ENCODE measurements at places on chromosomes 6 and 20.

DNA sequence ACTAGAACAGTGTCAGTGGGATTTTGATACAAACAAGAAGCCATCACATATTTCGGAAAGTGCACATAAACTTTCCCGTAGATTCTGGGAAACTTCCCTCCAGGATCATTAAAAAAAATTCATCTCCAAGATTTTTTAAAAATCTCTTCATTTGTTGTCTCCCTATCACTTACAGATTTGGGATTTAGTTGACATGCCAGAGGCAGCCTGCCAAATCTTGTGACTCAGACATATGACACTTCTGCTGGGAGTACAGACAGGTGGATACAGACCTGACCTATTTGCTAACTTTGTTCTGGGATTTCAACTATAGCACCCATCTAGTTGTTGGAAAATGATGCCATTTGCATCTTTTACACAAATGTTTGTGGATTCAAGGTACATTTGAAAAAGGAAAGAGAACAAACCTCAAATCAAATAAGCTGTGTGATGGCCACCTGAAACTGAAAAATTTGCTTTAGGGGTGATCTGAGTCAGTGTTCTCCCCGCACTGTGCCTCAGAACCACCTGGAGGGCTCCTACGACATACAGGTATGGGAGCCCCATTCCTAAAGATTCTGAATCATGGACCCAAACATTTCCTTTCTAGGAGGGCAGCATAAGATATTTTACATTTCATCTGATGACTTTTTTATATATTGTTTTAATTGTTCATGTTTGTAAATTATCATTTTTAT, 21.9 kb upstream of the CD2AP start:
- DNase-seq: no peak

DNA sequence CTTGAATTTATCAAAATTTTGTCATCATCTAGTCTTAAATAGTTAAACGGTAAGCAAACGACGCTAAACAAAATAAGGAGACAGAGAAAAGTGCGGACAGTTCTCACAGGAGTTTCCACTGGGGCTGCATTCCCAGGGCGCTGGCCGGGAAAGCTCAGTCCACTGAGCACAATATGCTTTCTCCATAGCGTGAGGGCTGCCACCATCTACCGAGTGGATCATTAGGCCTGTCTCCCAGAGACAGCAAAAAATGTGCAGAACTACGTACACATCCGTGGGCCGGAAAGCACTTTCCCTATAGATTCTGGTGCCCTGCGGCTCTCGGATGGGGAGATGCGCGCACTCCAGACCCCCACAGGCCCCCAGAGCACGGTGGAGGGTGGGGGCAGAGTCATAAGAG, 84.9 kb downstream of the THBS2 start:
- no peak for DNase-seq

GRCh38 chr20:43323592-43323991, 133.9 kb upstream of the PTPRT start:
- no peak for DNase-seq

DNA sequence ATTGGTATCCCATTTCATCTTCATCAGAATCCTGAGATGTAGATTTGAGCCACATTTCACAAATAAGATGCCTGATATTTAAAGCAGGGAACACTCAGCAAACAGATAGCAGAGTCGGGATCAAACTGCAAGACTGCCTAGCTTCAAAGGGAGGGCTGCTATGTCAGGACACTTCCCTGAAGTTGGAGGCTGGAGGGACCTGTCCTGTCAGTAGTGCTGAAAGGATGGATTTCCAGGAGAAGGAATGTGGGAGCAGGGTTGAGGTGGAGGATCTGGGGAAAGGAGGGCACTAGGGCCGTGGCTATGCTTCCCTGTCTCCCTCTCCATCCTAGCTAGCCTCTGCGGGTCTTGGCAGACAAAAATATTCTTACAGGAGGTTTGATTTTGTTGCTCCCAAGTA, 32.2 kb downstream of the COX4I2 start:
- no peak for DNase-seq

- DNase-seq: no peak
Measured at GRCh38 chr6:111478749-111479148, 4.3 kb downstream of the REV3L start.

All from esophagus squamous epithelium (tissue), 5 donors.